ENCODE measurements at places on chromosomes 7 and 10. TPM values are rescaled to one million over a fixed set of nuclear protein-coding genes. Genes with fewer than 3 reads are reported as not detected.

The IFRD1 gene
- polyA plus RNA-seq = 38.3 TPM

The ABCC2 gene
- 3.3 TPM for polyA plus RNA-seq

The ZNF804B gene
- polyA plus RNA-seq = not detected

The ARHGAP21 gene
- 76.0 TPM for polyA plus RNA-seq

The TMEM273 gene
- not detected for polyA plus RNA-seq

The CALHM1 gene
- not detected for polyA plus RNA-seq

The CYP3A4 gene
- not detected for polyA plus RNA-seq

The IDI2 gene
- polyA plus RNA-seq = not detected

The NME8 gene
- polyA plus RNA-seq = not detected

The HERC4 gene
- 29.6 TPM for polyA plus RNA-seq

- DNase-seq = no peak
Measured at GRCh38 chr10:129951101-129951969, 12.7 kb downstream of the EBF3 start.

GRCh38 chr7:151435971-151436370 lies 4.0 kb downstream of the CRYGN start:
- DNase-seq = no peak

DNA sequence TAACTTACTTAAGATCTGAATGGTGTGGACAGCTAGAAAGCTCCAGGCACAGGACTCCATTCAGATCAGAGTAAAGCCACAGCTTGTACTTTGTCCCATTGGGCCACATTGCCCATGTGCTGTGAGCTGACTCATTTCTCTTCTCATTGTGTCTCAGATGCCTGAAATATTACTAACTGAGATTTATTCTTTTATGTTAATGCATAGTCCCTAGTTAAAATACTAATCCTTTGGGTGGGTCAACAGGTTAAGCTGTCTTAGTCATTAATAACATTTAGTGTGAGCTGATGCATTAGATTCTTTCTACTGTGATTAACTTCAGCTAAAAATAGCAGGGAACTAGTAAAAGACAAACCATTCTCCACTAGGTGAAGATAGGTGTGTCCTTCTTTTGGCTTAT lies 104.7 kb upstream of the ARMC3 start:
- peak; percentile 82 for DNase-seq

- DNase-seq = no peak
Measured at GRCh38 chr7:45017253-45017652, 17.3 kb downstream of the CCM2 start.

DNA sequence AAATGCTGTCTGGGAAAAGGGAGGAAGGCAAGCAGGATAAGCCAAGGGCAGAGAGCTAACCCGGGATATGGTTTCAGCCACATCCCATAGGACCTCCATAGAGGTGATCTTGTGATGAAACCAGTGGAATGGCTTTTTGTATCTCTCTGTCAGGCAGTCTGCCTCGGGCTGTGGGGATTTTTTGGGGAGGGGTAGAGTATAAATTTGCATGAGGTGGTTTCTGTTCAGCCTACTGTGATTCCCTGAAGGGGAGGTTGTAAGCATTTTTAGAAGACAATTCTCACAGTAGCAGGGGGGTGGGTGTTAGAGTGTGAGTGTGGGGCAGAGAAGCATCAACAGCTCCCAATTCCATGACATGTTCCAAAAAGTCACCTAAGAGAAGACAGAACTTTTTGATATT lies 11.8 kb downstream of the OR9A2 start:
- DNase-seq = no peak

- DNase-seq = no peak
Measured at GRCh38 chr7:104973909-104974415, 40.0 kb upstream of the KMT2E start.

DNA sequence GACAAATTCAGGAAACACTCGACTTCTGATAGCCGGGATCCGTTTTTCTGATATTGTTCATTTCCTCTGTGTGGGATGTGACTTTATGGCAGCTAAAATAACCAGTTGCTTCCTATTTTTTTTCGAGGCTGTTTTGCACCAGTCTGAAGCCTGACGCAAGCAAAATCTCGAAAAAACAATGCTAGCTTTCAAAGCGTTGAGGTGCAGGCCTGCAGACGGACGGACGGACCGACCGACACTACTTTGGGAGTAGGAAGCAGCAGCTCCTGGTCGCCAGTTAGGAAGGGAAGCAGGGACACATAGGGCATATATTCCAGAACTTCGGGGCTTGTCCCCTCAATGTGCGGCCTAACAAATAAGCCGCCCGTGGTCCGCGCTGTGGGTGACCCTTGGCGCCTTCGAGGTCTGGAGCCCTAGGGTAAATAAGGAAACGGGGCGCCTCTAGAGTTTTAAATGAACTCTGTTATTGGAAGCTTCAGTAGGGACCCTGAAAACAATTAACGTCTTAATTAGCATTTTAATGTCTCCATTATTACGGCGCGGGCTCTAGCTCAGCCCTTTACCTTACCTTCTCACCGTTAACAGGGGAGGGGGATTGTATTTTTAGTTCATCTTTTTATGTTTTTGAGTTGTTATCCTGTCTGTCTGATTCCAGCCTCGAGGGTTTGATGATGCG lies 1.3 kb downstream of the HHEX start:
- no peak for DNase-seq

- DNase-seq = no peak
Measured at GRCh38 chr7:150948791-150949251, 29.3 kb downstream of the KCNH2 start.

DNA sequence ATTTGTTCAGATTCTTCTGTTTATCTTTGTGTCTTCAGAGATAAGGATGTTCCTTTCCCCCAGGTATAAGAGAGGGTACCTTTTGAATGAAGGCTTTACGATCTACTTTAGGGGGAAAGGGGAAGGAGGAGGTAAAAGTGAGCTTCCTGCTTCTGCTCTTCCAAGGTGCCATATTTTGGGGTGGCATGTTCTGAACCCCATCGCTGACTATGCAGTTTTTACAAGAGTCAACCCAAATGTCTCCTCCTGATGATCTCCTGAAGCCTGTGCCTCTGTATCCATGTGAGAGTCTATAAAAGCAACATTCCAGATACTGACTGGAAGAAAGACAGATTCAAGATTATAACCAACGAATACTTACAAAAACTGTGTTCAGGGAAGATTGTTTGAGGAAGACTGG lies 102.5 kb downstream of the ZNF277 start:
- DNase-seq = no peak

DNA sequence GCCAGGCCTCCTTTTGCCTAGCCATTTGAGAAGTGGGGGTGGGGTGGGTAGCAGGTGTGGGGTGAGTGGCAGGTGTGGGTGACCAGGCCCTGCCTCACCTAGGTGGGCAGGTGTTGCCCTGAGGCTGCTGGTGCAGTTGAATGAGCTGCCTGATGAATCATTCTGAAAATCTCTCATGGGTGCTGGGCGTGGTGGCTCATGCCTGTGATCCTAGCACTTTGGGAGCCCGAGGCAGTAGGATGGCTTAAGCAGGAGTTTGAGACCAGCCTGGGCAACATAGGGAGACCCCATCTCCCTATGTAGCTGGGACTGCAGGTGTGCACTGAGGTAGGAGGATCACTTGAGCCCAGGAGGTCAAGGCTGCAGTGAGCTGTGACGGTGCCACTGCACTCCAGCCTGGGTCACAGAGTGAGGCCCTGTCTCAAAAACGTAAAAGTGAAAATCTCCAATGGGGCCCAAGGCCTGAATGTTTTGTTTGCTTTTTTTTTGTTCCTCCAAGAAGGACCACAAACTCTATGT lies 17.7 kb downstream of the TSPAN14 start:
- peak; percentile 97 for DNase-seq

DNA sequence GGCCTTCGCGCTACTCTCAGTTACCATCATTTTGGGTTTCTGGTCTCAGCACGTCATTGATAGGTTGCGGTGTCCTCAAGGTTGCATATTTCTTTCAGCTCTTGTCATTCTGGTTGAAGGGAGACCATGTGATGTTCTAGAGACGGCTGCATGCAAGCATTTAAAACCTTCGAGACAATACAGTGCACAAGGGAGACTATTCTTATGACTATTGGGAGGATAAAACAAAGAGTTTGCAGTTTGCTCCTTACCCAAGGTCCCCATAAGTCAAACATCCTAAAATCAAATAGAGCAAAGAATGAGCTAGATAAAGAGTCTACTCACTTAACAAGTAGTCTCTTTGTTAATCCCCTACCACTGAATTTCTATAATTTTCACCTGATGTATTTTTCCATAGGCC lies 39.1 kb downstream of the NPVF start:
- DNase-seq = no peak

GRCh38 chr10:73763343-73763742 lies 18.5 kb upstream of the CHCHD1 start:
- DNase-seq = no peak

DNA sequence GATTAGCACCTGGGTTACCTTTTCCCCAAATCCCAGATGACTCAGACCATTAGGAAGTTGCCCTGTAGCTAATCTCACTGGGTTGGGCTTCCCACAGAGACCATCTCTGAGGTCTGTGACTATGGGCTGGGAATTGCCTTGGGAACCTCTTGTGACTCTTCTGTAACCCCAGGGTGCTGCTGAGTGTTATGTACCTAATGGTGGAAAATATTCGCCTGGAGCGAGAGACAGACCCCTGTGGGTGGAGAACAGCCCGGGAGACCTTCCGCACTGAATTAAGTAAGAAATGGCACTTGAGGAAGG lies 20.0 kb downstream of the STRIP2 start:
- DNase-seq = peak; percentile 72

DNA sequence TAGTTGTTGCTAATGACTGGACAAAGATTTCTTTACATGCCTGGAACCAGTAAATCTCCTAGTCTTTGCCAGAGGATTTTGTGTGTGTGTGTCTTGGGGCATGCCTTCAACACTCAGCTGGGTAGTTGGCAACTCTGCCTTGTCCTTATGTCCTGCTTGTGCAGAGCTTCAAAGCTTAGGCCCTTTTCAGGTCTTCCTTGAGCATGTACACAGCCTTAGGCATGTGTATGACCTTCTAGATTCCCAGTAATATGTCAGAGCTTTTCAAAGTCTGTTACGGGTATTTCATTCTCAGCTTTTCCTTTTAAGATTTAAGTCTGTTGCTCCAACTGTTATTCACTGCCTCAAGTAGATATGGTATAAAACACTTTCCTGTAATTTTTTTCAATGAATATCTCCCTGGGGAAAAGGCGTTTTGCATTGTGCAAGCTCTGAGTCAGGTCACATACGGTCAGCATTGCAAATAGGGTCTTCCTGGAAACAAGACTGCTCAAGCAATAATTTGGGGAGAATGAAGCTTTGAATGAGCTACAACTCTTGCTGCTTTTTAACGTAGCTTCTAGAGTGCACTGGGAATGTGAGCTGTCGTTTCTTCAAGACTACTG lies 25.5 kb downstream of the SHOC2 start:
- no peak for DNase-seq

DNA sequence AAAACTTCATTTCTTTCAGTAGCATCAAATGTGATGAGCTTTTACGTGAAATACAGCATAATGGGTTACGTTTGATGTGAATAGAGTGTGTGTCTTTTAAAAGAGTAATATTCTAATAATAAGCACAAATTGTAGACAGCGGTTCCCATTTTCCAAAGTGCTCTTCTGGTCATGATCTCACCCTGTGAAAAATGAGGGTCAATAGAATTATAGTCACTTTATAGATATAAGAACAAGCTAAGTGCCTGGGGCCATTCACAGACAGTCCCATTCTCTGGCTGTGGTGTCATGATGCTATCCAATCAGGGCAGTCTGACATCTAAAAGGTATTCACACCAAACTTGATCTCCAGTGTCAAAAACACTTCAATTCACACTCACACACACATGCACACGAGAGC lies 830.8 kb upstream of the AUTS2 start:
- no peak for DNase-seq

- peak; percentile 13 for DNase-seq
Measured at GRCh38 chr7:120402079-120402767, 129.2 kb downstream of the KCND2 start.

DNA sequence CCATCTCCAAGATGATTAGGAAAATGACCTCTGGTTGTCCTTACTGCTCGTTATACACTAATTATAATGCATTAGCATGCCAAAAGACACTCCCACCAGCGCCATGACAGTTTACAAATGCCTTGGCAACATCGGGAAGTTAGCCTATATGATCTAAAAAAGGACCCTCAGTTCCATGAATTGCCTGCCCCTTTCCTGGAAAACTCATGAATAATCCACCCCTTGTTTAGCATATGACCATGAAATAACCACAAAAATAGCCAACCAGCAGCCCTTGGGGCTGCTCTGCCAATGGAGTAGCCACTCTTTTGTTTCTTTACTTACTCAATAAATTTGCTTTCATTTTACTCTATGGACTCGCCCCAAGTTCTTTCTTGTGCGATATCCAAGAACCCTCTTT lies 41.6 kb upstream of the KCNMA1 start:
- DNase-seq = no peak

- no peak for DNase-seq
Measured at GRCh38 chr10:44975431-44976331, 2.9 kb downstream of the DEPP1 start.

- DNase-seq = no peak
Measured at GRCh38 chr7:101104799-101105198, 19.5 kb downstream of the TRIM56 start.

DNA sequence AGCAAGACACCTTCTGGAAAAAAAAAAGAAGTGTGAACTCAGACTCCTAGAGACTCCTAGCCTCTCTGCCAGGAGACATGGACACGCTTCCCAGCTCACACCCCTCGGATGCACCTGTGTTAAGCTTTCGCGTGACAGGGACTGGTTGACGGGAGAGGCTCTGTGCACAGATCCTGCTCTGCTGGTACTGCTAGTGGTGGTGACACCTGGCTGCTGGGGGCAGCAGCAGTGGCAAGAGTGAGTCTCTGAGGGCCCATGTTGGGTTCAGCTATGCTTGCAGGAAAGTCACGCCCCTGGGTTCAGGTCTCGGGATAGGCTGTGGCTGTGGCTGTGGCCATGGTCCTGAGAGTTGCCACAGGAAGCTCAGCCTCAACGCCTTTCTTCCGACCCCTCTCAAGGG lies 81.1 kb downstream of the XRCC2 start:
- DNase-seq = no peak

DNA sequence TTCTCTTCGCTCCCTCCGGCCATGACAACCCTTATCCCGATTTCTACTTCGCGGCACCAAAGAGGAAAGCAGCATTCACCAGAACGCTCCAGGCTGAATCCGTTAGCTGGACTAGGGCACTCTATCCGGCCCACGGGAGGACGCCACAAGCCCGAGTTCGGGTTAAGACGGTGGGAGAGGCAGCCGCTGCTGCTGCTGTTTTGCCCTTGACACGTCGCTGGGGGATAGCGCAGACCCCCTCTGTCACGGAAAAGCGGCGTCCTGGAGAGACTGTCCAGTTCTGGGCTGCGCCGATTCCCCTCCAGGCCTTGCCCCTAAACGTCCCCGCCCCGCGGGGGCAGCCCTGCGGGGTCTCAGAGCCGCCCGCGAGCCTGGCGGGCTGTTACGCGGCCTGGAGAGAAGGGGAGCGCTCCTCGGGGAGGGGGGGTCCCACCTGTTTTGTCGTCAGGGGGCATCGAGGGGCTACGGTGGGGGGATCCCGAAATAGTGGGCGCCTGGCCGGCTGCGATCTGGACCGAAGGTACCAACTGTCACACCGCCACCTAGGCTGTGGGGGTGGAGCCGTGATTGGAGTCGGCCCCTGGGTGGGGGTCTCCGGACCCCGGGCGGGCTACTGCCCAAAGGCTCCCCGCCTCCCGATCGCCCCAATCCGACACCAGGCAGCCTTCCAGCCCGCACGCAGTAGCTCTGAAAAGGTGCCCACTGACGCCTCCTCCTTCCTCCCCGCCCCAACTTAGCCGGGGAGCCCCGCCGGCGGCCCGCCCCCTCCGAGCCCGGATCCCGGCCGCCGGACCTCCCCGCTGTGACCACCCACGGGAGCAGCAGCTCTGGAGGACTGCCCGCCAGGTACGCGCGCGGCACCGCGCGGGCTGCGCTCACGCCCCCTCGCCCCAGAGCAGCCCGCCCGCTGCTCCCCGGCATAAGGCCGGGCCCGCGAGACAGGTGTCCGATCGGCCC lies 772 bp downstream of the SGMS1 start:
- DNase-seq = no peak

- DNase-seq = no peak
Measured at GRCh38 chr10:71812016-71812912, 38.8 kb downstream of the PSAP start.

Measured in keratinocyte (primary cell).